ENCODE measurements at places on chromosomes 1 and 21.

DNA sequence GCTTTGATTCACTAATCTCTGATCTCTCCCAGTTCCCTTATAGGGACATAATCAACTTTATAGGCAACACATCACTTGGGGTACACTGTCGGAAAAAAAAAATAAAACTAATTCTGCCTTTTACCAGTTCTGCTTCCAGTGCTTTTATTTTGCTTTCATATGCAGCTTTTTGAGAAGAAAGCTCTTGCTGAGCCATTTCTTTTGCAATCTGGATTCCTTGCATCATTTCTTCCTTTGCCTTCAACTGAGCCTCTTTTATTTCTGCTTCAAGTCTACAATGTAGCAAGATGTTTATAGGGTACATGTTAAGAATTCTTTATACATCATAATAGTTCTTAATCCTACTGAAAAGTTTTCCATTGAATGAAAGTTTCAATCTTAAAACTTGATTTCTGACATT, 30.6 kb downstream of the KIF14 start:
- no peak for DNase-seq

DNA sequence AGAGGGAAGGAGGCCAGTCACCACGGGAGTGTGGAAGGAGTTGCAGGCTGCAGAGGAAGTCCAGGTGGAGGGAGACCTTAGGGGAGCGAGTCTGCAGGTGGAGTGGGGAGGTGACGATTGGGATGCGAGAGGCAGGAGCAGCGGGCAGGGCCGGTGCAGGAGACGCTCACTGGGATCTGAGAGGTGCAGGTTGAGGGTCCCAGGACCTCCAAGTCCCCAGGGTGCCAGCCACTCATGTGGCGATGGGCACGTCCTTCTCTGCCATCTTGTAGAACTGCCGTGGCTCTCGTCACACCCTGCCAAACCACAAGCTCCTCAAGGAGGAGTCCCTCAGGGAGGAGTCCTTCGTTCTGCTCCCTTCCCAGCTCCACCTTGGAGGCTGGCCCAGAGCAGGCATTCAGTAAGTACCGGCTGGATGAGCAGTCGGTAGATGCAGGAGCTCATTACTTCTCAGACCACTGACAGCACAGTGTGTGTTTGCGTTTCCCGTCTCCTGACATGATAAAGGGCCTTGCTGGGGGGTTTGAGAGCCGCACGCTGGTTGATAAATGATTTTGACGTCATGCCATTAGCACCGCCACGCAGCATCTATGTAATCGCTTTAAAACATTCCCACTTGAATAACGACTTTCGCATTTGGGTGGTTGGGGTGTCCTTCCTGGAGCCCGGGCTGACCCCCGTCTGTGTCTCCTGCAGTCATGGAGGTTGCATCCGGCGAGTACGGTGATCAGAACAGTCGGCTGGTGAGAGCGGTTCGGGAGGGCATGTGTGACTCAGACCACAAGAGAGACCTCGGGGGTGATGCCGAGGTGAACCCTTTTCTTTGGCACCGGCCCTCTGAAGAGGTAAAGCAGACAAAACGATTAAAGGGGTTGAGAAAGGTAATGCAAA, 27.8 kb downstream of the TFF3 start:
- DNase-seq, result no peak

- DNase-seq, result no peak
Measured at GRCh38 chr1:33142483-33143064, 39.3 kb downstream of the TRIM62 start.

GRCh38 chr1:110133436-110133835, 16.9 kb upstream of the SLC6A17 start:
- DNase-seq, result no peak
